ENCODE measurements at places on chromosomes 4 and X. TPM values are rescaled to one million over a fixed set of nuclear protein-coding genes. Genes with fewer than 3 reads are reported as not detected.

DNA sequence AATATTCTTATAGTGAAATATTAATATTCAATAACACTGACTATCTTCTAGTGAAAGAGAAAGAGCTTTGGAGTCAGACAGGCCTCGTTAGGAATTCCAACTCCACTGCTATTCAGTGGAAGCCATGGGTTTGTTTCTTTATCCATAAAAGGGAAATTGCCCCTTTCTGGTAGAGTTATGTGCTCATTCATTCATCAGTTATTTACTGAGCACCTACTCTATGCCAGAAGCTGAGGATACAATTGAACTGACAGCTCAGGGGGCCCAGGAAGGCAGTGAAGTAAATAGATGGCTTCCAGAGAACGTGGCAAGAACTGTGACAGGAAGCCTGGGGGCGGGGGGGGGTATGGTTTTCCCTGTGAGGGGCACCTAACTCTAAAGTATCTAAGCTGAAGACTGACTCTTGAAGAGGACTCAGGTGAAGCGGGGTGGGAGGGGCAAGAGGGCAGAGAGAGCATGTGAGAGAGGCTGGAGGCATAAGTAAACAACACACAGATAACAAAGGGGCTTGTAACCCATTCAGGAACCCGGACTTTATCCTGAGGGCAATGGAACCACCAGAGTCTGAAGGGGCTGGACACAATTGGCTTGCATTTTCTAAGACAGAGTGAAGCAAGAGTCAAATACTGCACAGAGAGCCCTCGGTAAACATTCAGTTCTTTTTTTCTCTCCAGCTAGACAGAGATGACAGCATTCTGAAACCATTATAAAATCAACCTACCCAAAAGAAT lies 20.3 kb downstream of the ANXA5 start:
- H3K4me3 ChIP-seq = no peak overlapping the region
- no peak for DNase-seq
- H3K4me1 ChIP-seq = no peaks in the 10 kb centered on the region
- peaks cover 72% of the 10 kb centered on the region for H3K36me3 ChIP-seq
- H3K27me3 ChIP-seq = no peaks in the 10 kb centered on the region
- no peak overlapping the region for H3K27ac ChIP-seq

DNA sequence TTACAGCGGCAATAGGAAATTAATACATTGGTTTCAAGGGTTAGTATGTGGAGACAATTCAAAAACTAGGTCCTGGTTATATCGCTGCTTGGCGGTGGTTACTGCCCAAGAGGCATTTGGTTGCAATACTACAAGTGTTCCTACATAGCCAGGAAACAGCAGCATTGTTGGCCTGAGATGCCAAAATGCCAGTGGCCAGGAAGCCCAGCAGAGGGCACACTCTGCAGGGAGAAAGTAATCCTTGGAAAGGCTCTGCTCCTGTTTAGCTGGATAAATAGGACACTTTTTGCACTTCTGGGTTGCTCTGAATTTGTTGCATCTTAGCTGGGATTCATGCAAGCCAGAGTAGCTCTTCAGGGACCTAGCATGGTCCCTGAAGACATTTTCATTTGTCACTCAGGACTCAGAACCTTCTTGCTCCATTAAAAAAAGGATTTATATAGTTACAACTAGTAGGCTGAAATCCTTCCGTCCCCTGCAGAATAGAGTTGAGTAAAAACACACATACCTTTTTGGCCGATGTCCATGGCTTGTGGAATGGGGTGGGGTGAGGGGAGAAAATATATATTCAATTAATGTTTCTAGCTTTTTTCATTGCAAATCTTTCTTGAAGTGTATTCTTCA lies 8.1 kb upstream of the GPR119 start:
- no peak for DNase-seq
- H3K27ac ChIP-seq = no peak overlapping the region
- H3K36me3 ChIP-seq = no peaks in the 10 kb centered on the region
- H3K4me1 ChIP-seq = no peaks in the 10 kb centered on the region
- no peak overlapping the region for H3K4me3 ChIP-seq
- no peaks in the 10 kb centered on the region for H3K27me3 ChIP-seq

GRCh38 chr4:3065551-3065950 lies 8.8 kb downstream of the HTT-AS start:
- no peak overlapping the region for H3K4me3 ChIP-seq
- no peaks in the 10 kb centered on the region for H3K36me3 ChIP-seq
- H3K27me3 ChIP-seq = no peaks in the 10 kb centered on the region

- DNase-seq = no peak
- H3K4me3 ChIP-seq = no peak overlapping the region
- H3K4me1 ChIP-seq = peaks cover 2% of the 10 kb centered on the region
- no peaks in the 10 kb centered on the region for H3K27me3 ChIP-seq
Measured at GRCh38 chr4:54937501-54937900, 187.9 kb downstream of the KDR start.

- H3K36me3 ChIP-seq = no peaks in the 10 kb centered on the region
- DNase-seq = no peak
- no peak overlapping the region for H3K4me3 ChIP-seq
- H3K4me1 ChIP-seq = peaks cover 5% of the 10 kb centered on the region
Measured at GRCh38 chr4:87865288-87865687, 32.5 kb downstream of the MEPE start.

DNA sequence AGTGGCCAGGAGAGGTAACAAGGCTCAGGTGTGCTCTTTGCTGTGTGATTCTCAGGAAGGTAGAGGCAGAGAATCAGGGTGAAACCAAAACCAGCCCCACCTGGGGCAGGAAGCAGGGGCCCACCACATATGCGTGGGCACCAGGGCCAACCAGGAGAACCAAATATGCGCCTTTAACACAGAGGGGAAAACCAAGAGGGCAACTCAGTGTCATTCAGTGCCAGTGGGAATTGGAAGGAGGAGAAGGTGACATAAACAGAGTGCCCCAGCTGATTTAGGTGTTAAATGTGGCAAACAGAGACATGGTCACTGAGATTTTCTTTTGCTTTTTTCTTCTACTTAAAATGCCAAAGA lies 106.8 kb upstream of the MAMLD1 start:
- no peak overlapping the region for H3K4me3 ChIP-seq
- no peak overlapping the region for H3K27ac ChIP-seq
- no peak for DNase-seq
- H3K27me3 ChIP-seq = no peaks in the 10 kb centered on the region
- no peaks in the 10 kb centered on the region for H3K4me1 ChIP-seq

DNA sequence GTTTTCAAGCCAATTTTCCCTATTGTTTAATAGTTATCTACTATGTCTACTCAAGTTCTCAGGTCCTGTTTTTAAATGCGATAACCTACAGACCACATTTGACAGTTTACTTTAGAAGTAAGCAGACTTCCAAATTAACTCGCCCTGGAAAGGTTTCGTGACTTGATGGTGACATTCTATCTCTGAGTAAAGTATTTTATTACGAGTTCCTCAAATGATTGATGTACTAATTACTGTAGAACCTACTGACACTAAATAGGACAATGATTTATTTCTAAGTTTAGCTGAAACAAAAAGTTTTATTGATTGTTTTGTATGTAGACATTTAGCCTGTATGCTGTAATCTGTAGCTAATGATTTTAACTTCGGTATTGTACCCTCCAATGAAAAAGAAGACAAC lies 1.9 kb upstream of the PPBP start:
- no peak for DNase-seq
- H3K27me3 ChIP-seq = no peaks in the 10 kb centered on the region
- no peak overlapping the region for H3K4me3 ChIP-seq
- H3K27ac ChIP-seq = no peak overlapping the region

GRCh38 chr4:73730867-73731266 lies 9.5 kb upstream of the CXCL8 start:
- DNase-seq = no peak
- H3K27ac ChIP-seq = peak overlapping the region; percentile 77
- H3K27me3 ChIP-seq = no peaks in the 10 kb centered on the region
- H3K36me3 ChIP-seq = no peaks in the 10 kb centered on the region

DNA sequence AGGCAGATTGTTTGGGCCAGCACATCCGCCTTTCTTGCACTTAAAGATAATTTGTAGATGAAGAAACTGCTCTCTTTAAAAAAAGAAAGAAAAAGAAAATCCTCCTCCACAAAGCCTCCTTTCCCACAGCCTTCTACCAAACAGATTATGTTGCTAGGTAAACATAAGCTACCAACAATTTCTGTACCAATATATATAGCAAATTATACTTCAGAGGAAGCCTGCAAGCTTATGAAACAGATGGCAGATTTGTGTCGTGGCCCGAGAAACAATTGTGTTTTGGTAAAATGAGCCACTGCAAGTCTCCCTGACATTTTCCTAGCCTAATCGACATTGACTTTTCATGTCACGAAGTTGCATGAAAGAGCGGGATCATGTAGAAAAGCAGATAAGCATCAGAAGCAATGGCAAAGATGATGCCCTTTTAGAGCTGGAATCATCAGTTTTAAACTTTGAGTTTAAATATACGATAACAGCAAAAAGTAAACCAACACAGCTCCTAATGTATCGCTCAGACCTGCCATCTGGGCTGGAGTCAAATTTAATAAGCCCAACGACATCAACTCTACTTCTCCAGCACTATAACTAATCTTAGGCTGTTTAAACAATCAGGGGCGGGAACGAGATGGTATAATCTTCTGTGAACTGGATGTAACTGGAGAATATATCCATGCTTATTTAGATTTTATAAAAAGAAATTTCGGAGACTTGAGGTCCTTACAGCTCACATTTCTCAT lies 94.9 kb upstream of the PLAC1 start:
- DNase-seq = no peak
- H3K4me3 ChIP-seq = no peak overlapping the region
- H3K27ac ChIP-seq = no peak overlapping the region
- H3K36me3 ChIP-seq = no peaks in the 10 kb centered on the region
- H3K4me1 ChIP-seq = no peaks in the 10 kb centered on the region

- no peak overlapping the region for H3K4me3 ChIP-seq
- DNase-seq = no peak
- H3K27ac ChIP-seq = no peak overlapping the region
- H3K4me1 ChIP-seq = no peaks in the 10 kb centered on the region
Measured at GRCh38 chr4:163542275-163542674, 47.8 kb downstream of the TMA16 start.

GRCh38 chrX:153832728-153833127 lies 2.4 kb upstream of the PDZD4 start:
- no peaks in the 10 kb centered on the region for H3K36me3 ChIP-seq
- H3K27me3 ChIP-seq = peaks cover 8% of the 10 kb centered on the region
- no peak overlapping the region for H3K4me3 ChIP-seq

GRCh38 chr4:1592068-1592708 lies 91.9 kb downstream of the FAM53A start:
- H3K4me3 ChIP-seq = no peak overlapping the region
- peak; percentile 70 for DNase-seq
- no peaks in the 10 kb centered on the region for H3K27me3 ChIP-seq
- H3K27ac ChIP-seq = no peak overlapping the region
- no peaks in the 10 kb centered on the region for H3K36me3 ChIP-seq

GRCh38 chr4:4512282-4512681 lies 29.6 kb downstream of the STX18 start:
- no peak overlapping the region for H3K27ac ChIP-seq
- no peak overlapping the region for H3K4me3 ChIP-seq
- no peak for DNase-seq
- no peaks in the 10 kb centered on the region for H3K36me3 ChIP-seq
- H3K27me3 ChIP-seq = no peaks in the 10 kb centered on the region

- H3K27me3 ChIP-seq = no peaks in the 10 kb centered on the region
- no peaks in the 10 kb centered on the region for H3K36me3 ChIP-seq
- peak overlapping the region; percentile 57 for H3K27ac ChIP-seq
- H3K4me1 ChIP-seq = no peaks in the 10 kb centered on the region
Measured at GRCh38 chr4:128916832-128917231, 107.3 kb downstream of the JADE1 start.

DNA sequence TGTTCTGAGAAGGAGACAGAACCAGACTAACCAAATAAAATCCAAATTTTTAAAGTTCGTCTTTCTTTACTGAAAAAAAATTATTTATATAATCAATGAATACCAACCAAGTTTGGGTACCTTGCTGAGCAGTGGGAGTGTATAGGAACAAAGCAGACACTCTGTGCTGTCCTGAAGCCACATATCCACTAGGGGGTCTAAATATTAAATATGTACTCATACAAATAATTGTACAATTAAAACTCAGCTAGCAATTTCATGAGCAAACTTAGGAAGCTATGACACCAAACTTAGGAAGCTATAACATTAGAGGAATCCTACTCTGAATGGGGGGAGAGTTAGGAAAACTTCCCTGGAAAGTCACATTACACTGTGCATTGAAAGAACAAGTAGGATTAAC lies 582.0 kb upstream of the EPHA5 start:
- H3K27ac ChIP-seq = no peak overlapping the region
- H3K4me1 ChIP-seq = no peaks in the 10 kb centered on the region
- H3K36me3 ChIP-seq = no peaks in the 10 kb centered on the region
- no peak for DNase-seq

The JAKMIP1 gene
- total RNA-seq = 0.40 TPM

The F8A3 gene
- total RNA-seq = 25.7 TPM

The MGARP gene
- not detected for total RNA-seq

The SERPINA7 gene
- not detected for total RNA-seq
